Thymus (tissue), 14 donors: ENCODE measurements at places on chromosomes 2 and 18. TPM values are rescaled to one million over a fixed set of nuclear protein-coding genes. Genes with fewer than 3 reads are reported as not detected.

- DNase-seq = no peak
Observed at GRCh38 chr2:18525236-18525635, 35.2 kb downstream of the RDH14 start.

DNA sequence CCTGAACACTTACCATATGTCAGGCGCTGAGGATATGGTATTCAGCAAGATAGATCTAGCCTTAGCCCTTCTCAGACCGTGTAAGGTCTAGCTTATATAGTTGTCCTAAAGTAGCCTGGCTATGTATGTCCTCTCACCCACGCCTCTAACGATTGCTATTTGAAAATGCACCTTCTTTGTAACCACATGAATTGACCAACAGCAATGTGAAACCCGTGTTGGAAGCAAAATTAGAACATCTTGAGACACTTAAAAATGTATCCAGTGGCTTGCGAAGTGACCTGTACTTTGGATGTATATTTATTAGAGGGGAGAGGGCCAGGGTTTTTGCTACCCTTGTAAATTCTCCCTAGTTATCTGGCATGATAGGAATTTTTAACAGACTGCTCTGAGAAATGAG lies 860.0 kb upstream of the ZEB2 start:
- no peak for DNase-seq

DNA sequence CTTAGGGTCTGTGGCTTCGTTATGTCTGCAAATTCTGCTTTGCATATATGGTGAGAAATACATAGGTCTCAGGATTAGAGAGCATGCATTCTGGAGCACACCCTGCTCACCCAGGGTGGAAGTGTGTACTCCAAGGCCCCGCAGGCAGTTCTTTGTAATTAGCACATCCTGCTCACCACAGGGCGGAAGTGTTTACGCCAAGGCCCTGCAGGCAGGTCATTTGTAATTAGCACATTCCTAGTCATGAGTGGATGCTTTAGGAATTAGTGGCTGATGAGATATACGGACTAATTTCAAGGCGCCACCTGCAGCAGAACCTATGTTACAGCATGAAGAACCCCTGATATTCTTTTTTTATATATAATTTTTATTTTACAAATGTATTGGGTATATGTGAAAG lies 4.2 kb downstream of the ALLC start:
- DNase-seq = no peak

GRCh38 chr2:160257041-160257742 lies 57.1 kb upstream of the ITGB6 start:
- DNase-seq = no peak

MYO5B gene
- 6.2 TPM for total RNA-seq

C2orf92 gene
- 2.9 TPM for total RNA-seq
